Astrocyte of the hippocampus (primary cell): ENCODE measurements at places on chromosomes 7 and 10.
A peak's percentile ranks its signal among the peaks of the same experiment; 100 is the strongest.

GRCh38 chr7:155868955-155869783, 56.9 kb upstream of the SHH start:
- DNase-seq, result no peak

GRCh38 chr10:64346389-64346788, 825.2 kb downstream of the REEP3 start:
- DNase-seq, result no peak

GRCh38 chr7:101718363-101719122, 89.4 kb upstream of the MYL10 start:
- DNase-seq, result no peak

DNA sequence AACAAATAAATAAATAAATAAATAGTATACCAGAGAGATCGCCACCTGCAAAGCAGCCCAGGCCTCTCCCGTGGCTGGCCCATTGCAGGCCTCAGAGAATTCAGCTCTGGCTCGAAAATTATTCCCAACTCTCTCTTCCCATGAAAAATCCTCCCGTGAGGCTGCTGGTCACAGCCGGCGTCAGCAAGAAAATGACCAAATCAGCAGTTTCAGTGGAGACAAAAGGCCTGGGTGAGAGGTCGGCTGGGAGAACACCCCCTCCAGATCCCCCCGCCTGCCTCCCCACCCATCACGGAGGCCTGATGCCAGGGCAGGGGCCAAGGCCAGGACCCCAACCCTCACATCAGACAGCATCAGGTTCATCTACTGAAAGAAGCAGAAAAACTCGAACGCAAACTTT, 3.1 kb upstream of the CLIP2 start:
- no peak for DNase-seq

DNA sequence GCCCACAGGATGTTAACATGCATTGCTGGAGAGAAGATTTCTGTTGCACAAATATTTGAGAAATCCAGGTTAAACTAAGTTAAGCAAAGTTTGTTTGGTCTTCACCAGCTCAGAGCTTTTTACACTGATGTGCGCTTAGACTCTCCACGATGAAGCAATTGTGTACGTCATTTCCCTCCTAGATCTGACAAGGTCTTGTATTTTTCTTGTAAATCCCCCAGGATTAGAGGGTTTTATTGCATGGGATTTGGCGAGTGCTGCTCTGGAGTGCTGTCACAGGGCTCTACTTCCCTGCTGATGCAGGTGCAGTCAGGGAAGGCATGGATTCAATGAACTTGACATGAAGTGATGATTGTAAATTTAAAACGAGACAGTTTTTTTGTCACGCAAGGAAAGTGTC, 173.3 kb downstream of the PDE1C start:
- DNase-seq, result no peak

DNA sequence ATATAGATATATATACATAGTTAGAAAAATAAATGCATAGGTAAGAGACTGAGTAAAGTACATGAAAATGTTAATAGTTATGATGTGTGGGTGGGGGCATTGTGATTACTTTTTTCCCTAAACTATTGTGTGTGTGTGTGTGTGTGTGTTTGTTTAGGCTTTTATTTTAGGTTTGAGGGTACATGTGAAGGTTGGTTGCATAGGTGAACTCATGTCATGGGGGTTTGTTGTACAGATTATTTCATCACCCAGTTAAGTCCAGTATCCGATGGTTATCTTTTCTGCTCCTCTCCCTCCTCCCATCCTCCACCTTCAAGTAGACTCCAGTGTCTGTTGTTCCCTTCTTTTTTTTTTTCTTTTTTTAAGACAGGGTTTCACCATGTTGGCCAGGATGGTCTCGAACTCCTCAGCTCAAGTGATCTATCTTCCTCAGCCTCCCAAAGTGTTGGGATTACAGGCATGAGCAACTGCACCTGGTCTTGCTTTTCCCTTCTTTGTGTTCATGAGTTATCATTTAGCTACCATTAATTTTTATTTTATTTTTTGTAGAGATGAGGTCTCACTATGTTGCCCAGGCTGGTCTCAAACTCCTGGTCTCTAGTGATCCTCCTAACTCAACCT, 1.9 kb upstream of the RUFY2 start:
- DNase-seq, result no peak

DNA sequence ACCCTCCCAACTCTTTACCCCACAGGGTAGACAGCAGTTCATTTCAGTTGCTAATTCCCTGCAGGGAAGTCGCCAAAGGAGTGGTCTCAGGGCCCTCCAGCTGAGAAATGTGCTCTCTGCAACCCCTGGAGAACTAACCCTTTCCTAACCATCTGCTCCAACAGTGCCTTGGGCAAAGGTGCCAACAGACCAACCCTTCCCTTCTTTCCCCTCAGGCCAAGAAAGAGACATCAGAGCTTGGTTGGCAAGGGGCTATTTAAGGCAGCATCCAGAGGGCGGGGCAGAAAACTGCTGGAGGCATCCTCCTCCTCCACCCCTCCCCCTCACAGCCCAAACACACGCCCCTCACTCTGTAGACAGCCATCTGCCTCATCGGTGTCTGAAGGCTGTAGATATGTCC, 1.7 kb downstream of the SORBS1 start:
- no peak for DNase-seq

DNA sequence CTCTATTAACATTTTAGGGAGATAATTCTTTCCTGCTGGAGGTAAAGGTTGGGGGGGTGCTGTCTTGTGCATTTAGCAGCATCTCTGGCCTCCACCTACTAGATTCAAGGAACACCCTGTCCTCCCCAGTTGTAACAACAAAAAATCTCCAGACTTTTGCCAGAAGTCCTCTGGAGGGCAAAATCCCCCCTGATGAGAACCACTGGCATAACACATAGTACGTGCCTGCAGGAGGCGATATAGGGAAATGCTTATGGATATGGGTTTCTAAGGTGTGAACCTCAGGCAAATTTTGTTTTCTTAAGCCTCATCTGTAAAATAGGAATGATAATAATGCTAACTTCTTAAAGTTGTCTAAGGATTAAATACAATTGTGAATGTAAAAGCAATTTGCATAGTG, 2.9 kb upstream of the OSBPL3 start:
- DNase-seq, result no peak

DNA sequence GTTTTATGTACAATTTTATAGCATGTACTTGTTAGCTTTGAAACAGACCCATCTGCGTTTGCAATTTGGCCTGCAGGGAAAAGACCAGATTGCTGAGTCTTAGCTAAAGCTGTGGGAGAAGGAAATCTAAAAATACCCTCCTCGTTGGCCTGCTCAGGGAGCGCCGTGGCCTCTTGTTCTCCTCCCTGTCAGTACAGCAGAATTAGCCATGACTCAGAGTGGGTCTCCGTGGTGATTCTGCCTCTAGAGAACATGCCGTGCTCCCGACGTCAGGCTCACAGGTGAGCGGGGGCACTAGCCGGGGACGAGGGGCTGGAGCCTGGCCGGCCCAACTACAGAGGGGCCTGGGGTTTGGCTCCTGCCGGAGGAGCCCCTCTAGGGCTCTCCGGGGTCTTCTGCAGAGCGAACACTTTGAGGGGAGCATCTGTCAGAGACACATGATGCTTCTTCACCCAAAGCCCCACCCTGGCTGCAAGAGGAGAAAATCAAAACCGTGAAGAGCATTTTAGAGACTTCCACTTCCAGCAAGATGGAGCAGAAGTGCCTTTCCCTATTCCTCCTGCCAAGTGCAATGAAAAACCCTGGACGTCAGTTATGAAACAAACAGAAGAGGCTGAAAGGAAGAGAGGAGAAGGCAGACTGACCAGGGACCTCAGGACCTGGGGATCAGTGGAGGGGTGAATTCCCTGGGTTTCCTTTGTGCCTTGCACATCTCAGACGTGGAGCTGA, 98.9 kb downstream of the LHPP start:
- DNase-seq, result peak; percentile 65

DNA sequence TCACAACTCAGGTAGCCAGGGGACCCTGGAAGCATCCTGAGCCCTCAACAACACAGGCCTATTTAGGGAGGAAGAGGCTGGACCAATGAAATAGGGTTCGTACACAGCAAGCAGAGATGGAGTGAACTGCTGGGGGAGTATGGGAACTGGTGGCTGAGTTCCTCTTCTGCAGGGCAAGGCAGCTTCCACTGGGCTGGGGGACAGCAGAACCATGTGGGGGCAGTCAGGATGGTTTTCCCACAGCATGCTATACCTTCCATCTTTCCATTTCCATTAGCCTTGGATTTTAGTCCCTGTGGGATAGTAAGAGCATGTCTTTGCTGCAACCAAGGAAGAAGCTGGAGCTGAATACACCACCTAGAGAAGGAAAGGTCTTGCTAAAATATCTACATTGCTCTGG, 370.6 kb downstream of the CCSER2 start:
- no peak for DNase-seq

GRCh38 chr10:15325243-15325943, 45.7 kb downstream of the FAM171A1 start:
- peak; percentile 51 for DNase-seq

DNA sequence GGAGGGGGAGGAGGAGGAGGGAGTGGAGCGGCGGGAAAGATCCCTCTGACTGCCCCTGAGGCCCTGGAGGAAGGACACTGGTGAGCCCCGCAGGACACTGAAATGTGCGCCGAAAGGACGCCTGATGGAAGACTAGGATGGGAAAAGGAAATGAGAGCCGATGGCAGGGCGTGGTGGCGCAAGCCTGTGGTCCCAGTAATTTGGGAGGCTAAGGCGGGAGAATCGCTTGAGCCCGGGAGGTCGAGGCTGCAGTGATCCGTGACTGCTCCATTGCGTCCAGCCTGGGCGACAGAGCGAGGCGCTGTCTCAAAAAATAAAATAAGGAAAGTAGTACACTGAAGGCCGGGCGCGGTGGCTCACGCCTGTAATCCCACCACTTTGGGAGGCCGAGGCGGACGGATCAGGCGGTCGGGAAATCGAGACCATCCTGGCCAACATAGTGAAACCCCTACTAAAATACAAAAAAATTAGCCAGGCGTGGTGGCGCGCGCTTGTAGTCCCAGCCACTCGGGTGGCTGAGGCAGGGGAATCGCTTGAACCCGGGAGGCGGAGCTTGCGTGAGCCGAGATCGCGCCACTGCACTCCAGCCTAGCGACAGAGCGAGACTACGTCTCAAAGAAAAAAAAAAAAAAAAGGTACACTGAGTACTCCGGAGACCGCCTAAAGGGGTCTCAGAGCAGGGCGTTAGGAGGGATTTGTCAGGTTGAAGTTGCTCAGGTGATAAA, 561 bp upstream of the HNRNPF start:
- DNase-seq, result no peak

GRCh38 chr7:142939226-142939910, at the start of gene LLCFC1:
TSS of gene LLCFC1 (plus strand) at chr7:142939484. CDS start at chr7:142939622, 138 bp downstream.
- no peak for DNase-seq

DNA sequence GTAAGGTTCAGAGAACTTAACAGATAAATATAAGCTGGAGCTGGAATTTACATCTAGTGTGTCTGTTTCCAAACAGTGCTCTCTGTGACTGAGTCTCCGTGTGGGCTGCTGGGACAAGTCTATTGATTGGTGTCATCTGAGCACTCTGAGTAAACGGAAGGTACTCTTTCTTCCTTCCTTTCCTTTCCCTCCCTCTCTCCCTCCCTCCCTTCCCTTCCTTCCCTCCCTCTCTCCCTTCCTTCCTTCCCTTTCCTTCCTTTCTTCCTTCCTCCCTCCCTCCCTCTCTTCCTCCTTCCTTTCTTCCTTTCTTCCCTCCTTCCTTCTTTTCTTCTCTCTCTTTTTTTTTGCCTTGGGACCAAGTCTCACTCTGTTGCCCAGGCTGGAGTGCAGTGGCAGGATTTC, 61.8 kb downstream of the ANKRD61 start:
- no peak for DNase-seq

DNA sequence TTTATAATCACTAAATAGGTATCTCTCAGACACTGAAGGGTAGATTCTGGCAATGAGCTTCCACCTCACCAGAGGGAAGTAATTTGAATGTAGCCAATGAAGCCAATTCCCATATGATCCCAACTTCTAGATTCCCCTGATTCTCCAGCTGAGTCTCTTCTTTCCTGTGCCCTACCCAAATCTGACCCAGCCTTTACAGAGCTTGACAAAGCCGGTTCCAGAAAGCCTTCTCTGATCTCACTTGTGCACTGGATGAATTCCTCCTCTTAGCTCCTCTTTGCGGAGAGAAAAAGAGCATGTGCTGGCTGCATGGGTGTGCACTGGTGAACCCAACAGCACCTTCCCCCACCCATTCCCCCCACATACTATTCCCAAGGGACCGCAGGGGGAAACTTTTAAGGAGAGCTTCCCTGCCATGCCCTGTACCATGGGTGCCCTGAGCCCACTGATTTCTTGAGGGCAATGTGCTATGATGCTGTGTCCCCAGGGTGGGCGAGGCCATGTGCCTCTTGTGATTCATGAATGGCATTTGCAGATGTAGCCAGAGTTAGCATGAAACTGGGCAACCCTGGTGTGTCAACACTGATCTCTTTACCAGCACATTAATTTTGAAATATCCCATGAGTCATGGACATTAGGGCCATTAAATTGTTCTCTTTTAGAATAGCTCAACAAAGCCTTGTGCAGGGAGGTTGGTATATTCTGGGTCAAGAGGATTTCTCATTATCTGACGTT, 50.4 kb upstream of the PLEKHA1 start:
- no peak for DNase-seq

GRCh38 chr10:1516492-1517165, 220.7 kb downstream of the ADARB2 start:
- no peak for DNase-seq

DNA sequence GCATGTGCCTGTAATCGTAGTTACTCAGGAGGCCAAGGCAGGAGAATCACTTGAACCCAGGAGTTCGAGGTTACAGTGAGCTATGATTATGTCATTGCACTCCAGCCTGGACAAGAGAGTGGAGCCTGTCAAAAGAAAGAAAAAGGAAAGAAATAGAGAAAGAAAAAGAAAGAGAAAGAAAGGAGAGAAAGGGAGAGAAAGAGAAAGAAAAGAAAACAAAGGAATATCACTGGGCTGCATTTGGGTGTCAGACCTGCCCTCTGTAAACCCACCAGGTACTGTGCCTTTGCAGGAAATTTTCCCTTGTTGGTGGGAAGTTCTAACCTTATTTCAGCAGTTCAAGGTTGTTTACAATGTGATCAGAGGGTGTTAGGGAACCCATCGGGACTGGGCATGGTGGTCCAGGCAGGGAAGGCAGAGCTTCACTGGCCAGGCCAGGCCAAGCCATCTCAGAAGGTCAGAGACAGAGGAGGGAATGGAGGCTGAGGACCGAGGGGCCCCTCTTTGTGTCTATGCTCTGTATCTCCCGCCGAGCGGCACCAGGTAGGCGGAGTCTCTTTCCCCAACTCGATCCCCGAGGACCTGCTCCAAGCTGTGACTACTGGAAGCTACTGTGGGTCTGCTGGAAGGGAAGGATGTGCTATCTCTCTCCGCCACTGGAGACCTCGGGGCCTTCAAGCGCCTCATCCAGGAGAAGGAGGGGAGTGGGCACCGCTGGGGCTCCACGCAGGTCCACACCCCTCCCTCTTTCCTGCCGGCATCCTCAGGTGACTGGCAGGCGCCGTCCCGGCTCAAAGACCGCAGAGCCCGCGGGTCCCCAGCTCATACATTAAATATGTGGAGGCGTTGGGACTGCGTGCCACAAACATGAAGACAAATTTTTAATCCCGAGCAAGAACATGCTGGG, 15.2 kb upstream of the KAZALD1 start:
- peak; percentile 46 for DNase-seq

DNA sequence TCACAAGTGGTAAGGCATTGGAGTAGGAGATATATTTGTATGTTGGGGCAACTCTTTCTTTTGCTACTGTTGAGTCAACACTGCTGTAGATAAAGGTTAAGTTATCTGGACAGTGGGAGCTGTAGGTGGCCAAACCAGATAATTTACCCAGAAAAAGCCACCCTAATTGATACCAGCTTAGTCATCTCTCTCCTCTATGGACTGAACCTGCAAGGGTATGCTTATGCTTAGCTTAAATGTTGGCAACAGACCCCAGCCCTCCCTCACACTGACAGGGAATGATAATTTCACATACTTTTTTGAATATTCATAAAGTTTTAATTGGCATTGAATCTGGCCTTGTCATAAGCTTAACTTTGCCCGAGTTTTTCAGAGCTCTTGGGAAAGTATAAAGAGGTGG, 66.3 kb downstream of the CREB5 start:
- peak; percentile 29 for DNase-seq
